ENCODE measurements at places on chromosomes 4 and X.
A peak's percentile ranks its signal among the peaks of the same experiment; 100 is the strongest.

- no peak for DNase-seq
These were observed 45.7 kb downstream of the ZNF721 start for GRCh38 chr4:453267-453666.

GRCh38 chr4:6753103-6753560 is 29.4 kb upstream of the KIAA0232 start:
- DNase-seq: no peak

- no peak for DNase-seq
These were observed 305.6 kb upstream of the DIPK2B start for GRCh38 chrX:45506149-45506730.

DNA sequence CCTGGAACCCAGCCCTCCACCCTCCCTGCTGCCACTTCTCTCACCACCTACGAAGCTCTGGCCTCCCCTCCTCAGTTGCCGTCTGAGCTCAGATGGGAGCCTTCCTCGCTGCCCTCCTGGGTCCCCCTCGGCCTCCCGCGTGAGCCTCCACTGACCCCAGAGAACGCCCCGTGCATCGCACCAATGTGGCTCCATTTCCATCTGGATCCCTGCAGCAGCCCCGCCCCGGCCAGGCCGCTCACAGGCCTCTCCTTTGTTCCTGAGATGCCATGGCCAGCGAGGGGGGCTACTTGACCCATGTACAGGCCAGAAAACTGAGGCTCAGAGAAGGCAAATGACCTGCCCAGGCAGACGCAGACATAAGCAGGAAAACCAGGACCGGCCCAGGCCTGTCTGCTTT is 242.4 kb upstream of the PSAPL1 start:
- no peak for DNase-seq

GRCh38 chrX:101407167-101407747 is 468 bp downstream of the GLA start:
- no peak for DNase-seq

GRCh38 chr4:129344058-129344457 is 248.1 kb downstream of the C4orf33 start:
- peak; percentile 20 for DNase-seq

DNA sequence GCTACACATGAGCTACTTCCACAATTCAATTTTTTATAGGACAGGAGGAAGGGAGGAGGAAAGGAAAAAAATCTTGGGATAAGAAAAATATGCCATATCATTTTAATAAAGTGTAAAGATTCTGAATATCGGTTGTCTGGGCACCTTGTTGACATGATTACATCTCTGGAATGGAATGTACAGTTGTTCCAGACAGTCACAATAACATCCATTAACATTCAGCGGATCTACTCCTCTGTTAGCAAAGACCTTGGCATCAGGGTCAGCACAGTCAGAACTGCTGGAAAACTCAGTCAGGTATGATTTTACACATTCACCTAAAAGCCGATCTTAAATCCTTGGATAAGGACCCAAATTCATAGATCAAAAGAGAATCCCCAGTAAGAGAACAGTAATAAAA is 85.4 kb upstream of the ARMCX2 start:
- DNase-seq: no peak

DNA sequence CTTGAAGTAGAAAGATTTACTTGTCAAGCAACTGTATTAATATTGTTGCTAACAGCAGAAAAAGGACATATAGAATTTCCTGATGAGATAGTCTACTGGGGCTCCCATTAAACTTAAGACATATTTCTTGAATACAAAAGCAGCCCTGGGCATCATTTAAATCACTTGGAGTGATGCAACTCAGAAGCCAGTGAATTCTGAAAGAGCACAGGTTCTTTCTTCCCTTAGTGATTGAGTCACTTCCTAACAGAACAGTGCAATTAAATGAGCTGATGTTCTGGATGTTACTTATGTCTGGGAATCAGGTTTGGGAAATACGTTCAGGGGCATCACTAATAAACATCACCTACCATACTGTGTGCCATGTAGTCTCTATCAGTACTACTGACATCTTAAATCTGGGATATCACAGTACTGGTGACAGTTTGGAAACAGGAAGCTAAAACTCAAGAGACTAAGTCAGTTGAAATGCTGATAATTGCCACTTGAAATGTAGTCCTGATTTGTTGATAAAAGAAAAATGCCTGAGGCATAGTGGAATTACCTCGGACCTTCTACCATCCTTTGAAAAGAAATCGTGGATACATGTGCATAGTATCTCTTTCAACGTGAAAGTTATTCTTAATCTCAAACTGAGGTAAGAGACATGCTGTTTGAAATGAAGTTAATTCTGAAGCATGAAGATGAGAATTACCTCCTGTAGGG is 249.2 kb upstream of the GPRIN3 start:
- DNase-seq: no peak

- no peak for DNase-seq
These were observed 83.6 kb downstream of the ATOH1 start for GRCh38 chr4:93912146-93912545.

Data from fibroblast of skin of abdomen (primary cell).